GM06990 (cell line): ENCODE measurements at places on chromosomes 1 and 21.

- DNase-seq: no peak
These were observed 3.2 kb upstream of the NUAK2 start for GRCh38 chr1:205324781-205325180.

DNA sequence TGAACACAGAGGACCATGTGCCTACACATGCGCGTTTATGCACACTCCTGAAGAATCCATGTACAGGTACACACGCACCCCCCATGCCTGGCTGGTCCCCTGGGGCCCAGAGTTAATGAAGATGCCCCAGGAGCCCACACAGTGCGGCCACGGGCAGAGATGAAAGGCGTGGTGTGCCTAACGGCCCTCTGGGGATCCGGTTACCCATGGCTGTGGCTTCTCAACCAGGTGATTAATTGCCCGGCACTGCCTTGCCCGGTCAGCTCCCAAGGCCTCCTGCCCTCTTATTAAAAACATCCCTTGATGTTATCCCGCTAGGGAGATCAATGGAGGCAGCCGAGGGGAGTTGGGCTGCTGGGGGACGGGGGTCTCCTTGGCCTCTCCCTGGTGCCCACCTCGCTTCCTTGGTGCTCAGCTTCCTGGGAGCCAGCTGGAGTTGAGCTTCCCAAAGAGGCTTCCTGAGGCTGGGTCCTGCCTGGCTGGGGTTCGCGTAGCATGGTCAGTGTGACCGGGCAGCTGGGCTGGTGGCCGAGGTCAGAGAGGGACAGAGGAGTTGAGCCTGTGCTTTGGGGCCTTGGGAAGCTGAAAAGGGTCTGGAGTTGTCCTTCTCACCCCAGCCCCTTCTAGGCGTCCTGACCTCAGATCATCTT lies 75.0 kb upstream of the WNT4 start:
- DNase-seq: no peak

GRCh38 chr21:45163413-45164123 lies 89.2 kb downstream of the ADARB1 start:
- no peak for DNase-seq

- DNase-seq: no peak
These were observed 115.4 kb downstream of the TRABD2B start for GRCh38 chr1:47881505-47882442.

DNA sequence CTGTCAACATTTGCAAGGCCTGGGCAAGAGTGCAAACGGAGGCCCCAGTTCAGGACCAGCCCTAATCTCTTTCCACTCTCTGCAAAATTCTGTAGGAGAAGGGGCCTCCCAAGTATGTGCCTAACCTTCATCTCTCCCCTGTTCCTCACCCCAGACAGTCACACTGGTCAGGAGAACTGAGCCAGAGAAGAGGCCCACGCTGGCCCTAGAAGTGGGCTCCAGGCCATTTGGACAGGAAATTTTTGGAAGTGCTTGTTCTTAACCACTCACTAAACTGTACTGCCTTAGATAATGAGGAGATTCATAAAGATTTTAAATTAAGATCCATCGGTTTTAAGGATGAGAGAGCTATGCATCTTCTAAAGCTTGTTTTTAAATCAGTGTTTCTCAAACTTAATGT lies 129.7 kb upstream of the ADGRL2 start:
- no peak for DNase-seq
